HTR-8/SVneo (cell line): ENCODE measurements at places on chromosomes 11 and 22.

DNA sequence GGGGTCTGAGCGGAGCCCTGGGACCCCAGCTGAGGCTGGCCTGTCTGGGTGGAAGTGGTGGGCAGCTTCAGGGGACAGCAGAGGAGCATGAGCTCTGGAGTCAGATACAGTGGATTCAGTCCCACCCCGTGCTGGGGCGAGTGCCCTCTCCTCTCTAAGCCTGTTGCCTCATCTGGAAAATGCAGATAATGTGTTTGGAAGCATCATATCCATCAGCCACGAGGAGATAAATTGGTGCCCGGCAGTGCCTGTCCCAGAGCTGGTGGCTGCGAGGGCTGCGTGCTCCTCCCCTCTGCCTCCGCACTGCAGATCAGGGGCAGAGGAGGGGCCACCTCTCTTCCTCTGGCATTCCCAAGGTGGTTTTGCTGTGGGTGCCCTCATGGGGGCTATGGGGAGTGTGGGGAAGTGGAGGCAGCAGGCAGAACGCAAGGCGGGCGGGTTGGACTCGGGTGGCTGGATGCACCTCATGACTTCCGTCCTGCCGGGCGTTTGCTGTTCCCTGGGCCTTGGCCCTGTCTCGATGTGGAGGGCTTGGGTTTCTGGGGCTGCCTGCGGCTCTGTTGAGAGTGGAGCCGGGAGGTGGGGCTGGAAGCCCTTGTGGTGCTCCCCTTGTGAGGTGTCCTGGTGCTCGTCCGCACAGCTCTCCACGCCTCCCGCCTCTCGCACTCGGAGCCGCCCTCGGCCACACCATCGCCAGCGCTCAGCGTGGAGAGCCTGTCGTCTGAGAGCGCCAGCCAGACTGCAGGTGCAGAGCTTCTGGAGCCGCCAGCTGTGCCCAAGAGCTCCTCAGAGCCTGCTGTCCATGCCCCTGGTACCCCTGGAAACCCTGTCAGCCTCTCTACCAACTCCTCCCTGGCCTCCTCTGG lies 20.9 kb downstream of the MICALL1 start:
- DNase-seq = no peak

DNA sequence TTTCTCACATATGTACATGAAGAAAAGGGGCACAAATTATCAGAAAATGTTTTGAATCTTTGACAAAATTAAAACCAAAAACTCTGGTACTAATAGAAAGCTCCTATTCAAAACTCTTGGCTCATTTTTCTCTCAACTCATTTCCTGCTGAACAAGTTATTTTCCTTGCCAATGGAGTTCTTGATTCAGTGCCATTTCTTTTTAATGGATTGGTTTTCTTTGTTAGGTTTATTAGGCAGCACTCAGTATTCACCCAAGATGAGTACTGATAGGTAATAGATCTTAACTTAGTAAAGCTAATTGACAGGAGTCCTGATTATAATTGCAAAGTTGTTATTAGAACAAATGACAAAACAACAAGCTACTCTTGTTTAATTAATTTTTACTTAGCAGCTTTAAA lies 279.4 kb upstream of the PDGFD start:
- no peak for DNase-seq

DNA sequence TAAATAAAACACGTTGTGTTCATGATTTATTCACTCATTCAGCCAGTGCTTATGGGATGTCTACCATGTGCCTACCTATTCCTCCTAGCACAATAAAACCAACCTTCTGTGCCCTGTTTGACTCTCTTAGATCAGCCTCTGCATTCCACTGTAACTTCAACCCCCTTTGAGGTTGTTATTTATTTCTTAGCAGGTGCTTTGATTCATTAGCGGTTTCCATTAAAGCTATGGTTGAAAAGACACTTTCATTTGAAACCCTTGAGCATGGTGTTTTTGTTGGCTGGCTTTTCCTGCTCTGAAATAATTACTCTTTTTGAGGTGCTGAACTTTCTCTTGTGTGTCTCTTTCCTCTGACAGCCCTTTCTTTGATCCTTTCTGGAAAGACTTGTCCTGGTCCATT lies 570.6 kb upstream of the LARGE1 start:
- DNase-seq = no peak

DNA sequence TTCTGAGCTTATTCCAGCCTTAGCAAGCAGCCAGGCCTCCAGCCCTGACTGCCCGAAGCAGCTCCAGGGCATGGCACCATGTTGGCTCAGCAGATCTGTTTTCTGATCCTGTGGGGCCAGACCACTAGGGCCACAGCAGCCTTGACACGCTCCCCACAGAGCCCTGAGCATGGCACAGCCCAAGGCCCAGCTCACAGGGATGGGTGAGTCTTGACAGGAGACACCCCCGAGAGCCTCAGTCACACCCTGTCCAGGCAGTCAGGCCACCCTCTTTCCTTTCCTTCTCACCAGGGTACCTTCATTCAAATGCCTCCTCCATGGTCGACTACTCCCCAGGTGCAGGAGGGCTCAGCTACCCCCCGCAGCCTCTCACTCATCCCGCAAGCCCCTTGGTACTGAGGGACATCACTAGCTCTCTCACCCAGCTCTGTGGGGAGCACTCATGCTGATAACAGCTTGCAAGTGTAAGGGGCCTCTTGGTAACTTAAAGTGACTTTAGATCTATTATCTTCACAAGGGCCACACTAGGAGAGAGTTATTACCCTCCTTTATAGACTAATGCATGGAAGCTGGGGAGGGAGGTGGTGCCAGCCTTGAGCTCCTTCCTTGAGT lies 3.9 kb upstream of the CDC42BPG start:
- no peak for DNase-seq

GRCh38 chr11:1458340-1459218 lies 28.0 kb downstream of the MOB2 start:
- DNase-seq = no peak

DNA sequence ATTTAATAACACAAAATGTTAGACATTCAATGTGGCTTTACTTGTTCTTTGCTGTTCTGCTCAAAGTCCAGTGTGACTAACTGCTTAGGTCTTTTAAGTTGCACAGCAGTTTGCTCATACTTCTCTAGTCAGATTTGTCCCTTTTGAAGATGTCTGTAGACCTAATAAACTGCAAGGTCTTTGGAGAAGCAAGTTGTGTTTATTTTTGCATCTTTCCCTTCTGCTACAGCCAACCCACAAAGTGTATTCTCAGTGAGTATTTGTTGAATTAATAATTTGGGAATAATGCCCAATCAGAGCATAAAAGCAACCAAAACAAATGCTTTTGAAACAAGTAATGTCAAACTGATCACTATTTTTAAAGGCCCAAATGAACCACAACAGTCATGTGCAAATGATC lies 312.5 kb downstream of the CADM1 start:
- no peak for DNase-seq

DNA sequence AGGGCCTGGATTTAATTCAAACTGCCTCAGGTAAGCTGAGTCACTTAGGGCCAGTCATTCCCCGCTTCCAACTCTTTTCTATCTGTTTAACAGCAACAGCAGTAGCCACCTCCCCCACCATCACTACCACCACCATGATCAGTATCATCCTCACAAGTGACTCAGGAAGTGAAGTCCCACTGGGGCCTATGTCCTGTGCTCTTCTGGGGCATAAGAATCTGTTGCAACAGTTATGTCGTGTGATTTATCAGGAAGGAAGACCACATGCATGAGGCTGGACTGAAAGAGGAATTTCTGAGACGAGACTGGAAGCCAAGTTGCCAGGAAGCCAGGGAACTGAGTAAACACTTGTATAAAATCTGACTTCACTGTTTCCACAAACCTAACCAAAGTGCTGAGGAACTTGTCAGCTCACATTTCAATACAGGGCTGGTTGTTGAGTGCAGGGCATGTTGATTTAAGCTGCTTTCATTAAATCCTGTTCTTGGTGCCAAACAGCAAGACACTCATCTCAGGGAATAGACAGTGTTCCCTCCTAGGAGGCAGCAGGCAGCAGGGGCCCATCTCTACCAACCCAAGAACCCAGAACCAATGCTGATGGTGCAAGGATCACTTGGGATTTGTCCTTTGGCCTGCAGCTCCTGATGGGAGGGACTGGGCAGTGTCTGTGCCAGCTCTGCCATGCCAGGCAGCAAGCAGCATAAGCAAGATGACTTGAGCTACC lies 226.7 kb upstream of the NARS2 start:
- no peak for DNase-seq

DNA sequence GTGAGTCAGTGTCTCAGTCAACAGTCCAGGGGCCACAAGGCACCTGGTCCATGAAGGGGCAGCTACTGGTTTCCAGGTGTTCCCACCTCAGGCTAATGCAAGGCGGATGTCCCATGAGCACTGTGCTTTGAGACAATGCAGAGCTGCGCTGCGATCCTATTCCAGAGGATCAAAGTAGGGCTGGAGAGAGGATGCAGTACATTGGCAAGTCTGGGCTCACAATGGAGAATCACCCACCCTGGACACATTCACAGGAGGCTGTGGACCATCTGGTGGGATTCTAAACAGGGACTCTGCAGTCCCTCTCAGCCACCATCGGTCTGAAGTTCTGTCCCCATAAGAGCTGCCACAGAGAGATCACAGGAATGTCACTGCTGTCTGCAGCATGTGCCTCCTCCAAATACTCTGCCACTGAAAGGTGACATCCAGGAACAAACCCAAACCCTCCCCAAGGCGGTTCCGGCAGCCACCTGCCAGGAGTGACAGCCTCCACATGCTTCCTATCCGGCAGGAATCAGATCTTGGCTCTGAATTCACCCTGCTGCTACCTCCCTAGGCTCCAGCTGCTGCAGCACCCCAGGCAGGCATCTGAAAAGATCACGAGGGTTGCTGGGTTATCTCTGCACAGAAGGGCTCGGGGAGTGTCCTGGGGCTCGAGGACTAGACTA lies 45.3 kb upstream of the SERPIND1 start:
- DNase-seq = no peak

DNA sequence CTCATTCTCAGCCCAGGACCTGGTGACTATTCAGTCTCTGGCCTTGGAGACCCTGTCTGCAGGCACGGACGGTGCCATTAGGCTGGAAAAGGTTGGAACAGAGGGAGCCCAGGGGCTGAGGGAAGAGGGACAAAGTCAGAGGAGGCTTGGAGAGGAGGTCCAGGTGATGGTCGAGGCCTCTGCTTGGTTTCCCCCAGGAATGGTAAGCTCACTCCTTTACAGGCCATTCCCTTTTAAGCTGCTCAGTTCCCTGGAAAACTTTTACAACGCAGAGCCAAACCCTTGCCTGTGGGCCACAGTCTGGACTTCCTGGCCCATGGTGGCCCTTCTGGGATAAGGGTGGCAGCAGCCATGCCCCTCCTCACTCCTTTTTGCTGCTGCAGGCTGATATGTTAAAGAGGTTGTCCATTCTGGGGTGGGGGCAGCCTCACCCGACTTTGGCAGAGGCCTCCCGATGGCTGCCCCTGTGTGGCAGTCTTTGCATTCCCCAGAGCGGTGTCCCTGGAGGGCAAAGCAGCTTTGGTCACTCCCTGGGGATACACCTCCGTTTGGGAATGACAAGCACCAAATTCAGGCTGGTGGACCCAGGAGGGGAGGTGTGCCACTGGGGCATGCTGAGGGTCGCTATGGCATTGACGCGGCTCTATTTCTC lies 34.0 kb upstream of the RFPL3 start:
- no peak for DNase-seq

GRCh38 chr11:117442869-117443239 lies 115.2 kb downstream of the CEP164 start:
- no peak for DNase-seq

DNA sequence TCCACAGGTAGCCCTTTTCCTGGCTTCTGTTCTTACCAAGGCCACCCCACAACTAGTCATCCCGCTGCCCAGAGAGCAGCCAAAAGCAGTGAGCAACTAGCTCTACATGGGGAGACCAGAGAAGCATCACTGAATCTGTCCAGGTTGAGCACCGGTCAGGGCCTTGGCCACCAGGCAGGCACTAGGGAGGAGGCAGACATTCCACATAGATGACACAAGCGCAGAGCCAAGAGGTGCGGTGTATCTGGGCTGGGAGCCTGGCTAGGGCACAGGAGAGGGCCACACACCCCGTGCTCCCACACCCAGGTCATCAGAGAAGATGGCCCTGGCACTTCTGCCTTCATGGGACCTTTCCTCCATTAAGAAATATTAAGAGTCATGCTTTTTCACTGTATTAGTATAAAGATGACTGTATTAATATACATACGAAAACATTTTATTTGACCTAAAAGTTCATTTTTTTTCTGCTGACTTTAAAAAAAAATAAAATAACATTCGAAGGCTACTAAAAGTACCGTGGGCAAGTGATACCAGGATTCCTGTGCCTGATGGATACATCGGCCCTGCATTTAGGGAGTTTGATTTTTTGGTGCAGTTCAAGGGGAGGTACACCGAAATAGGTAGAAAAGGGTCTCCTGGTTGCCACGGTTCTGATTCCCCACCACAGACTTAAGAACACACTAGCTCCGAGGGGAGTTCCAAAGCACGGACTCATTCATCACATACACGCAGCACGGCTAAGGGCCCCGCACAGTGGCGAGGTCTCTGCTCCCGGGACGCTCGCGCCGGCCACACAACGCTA lies 1.2 kb downstream of the DGCR2 start:
- DNase-seq = peak; percentile 73

GRCh38 chr11:35313066-35313759 lies 106.1 kb downstream of the SLC1A2 start:
- DNase-seq = no peak

- DNase-seq = no peak
Measured at GRCh38 chr11:114782650-114783310, 104.5 kb downstream of the NXPE2 start.

DNA sequence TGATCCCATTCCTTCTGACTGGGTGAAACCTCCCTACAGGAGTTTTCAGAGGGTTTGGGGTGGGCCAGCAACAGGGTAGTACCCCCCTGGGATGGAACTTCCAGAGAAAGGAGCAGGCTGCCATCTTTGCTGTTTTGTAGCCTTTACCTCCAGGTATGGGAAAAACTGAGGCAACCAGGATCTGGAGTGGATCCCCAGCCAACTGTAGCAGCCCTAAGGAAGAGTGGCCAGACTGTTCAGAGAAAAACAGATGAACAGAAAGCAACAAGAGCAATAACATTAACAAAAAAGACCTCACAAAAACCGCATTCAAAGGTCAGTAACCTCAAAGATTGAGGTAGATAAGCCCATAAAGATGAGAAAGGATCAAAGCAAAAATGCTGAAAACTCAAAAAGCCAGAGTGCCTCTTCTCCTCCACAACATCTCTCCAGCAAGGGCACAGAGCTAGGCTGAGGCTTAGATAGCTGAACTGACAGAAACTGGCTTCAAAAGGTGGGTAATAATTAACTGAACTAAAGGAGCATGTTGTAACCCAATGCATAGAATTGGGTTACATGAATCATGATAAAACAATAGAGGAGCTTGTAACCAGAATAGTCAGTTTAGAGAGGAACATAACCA lies 1288.6 kb upstream of the CNTN5 start:
- DNase-seq = no peak
